ENCODE measurements at places on chromosomes 6 and 20. TPM values are rescaled to one million over a fixed set of nuclear protein-coding genes. Genes with fewer than 3 reads are reported as not detected.

RAET1G gene
- not detected for total RNA-seq

SLC26A8 gene
- total RNA-seq, result not detected

PDE10A gene
- not detected for total RNA-seq

DNA sequence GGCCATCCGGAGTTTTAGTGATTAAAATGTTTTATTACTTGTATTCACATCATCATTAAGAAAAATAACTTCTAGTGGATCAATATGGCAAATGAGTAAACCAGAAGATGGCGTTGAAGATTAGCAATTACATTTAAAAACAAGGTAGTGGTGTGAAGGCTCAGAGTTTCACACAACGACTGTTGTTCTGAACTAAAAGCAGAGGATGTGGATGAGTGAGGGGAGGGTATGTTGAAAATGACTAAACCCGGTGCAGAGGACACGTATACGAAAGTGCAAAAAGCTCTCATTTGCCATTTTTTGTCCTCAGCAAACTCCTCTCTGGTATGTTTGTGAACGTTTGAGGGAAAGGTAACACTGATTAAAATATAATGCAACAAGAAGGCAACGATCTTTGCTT is 1.9 kb upstream of the IRF4 start:
- DNase-seq, result peak; percentile 67

- no peak for DNase-seq
Measured at GRCh38 chr6:14286634-14287428, 169.3 kb downstream of the CD83 start.

Data from activated CD8-positive, alpha-beta T cell treated with anti-CD3 and anti-CD28 coated beads, Interleukin-2, amount 10 ng/mL, durations not matched to agents 7 days and 5 days (primary cell).